ENCODE measurements at places on chromosomes 3 and 15. TPM values are rescaled to one million over a fixed set of nuclear protein-coding genes. Genes with fewer than 3 reads are reported as not detected.

DNA sequence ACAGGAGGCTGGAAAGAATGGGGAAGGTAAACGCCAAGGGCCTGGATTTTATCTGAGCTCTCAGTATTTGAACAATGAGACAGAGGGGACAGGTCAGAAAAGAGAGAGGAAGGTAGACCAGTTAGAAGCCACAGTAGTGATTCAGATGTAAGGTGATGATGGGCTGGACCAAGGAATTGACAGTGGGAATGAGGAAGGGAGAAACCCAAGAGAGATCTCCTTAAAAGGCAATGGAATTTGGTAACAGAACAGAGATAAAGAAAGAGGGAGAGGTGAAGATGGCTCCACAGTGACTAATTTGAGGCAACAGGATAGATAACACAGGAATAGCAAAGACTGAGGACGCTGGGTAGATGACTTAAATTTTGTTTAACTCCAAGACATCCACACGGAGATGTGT, 11.4 kb upstream of the HEG1 start:
- no peaks in the 10 kb centered on the region for H3K36me3 ChIP-seq
- H3K27ac ChIP-seq: no peak overlapping the region
- H3K4me1 ChIP-seq: no peaks in the 10 kb centered on the region
- H3K27me3 ChIP-seq: no peaks in the 10 kb centered on the region
- H3K4me3 ChIP-seq: no peak overlapping the region
- peak; percentile 15 for DNase-seq

- H3K4me3 ChIP-seq: no peak overlapping the region
- no peaks in the 10 kb centered on the region for H3K4me1 ChIP-seq
- H3K36me3 ChIP-seq: no peaks in the 10 kb centered on the region
- no peaks in the 10 kb centered on the region for H3K27me3 ChIP-seq
- no peak for DNase-seq
Observed at GRCh38 chr3:102481050-102481449, 46.2 kb downstream of the ZPLD1 start.

- H3K27ac ChIP-seq: no peak overlapping the region
- H3K27me3 ChIP-seq: no peaks in the 10 kb centered on the region
- H3K4me3 ChIP-seq: no peak overlapping the region
- peaks cover 42% of the 10 kb centered on the region for H3K36me3 ChIP-seq
- DNase-seq: no peak
- no peaks in the 10 kb centered on the region for H3K4me1 ChIP-seq
Observed at GRCh38 chr3:53104762-53105161, 25.5 kb downstream of the RFT1 start.

DNA sequence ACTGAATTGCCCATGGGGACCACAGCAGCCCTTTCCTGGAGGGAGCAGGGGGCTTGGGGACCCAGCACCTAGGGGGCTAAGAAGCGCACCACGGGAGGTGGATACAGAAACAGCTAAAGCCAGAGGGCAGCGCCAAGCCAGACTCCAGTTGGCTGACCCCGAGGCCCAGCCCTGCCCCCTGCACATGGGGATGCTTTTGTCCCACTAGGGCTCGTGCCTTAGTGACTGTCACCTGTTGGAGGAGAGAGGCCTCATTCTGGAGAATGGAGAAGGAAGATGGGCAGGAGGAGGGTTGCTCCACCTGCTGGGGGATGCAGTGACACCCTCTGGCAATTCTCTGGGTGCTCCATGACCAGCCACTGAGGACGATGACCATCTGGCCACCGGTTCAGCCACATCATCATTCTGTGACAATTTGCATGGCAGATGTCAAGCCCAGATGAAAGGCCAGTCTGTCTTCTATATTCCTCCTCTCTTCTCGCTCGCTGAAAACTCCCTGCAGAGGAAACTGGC, 167.8 kb upstream of the TLE3 start:
- H3K36me3 ChIP-seq: no peaks in the 10 kb centered on the region
- no peak overlapping the region for H3K27ac ChIP-seq
- H3K4me3 ChIP-seq: no peak overlapping the region
- H3K27me3 ChIP-seq: no peaks in the 10 kb centered on the region

DNA sequence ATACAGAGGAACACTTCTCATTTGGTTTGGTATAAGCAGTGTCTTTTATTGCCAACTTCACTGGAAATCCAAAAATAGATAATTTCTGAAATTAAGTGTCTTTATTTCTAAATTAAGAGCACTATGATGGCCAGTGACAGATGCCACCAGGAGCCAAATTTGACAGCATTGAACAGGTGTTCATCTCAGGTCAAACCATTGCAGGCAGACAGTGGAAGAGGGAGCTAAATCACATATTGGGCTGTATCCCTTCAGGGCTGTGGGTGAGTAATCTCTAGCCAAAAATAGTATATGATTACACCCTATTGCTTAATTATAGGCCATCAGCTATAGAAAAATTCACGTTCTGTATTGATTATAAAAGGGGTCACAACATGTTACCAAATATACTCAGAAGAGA, 457.7 kb downstream of the NAALADL2 start:
- H3K27me3 ChIP-seq: no peaks in the 10 kb centered on the region
- H3K27ac ChIP-seq: no peak overlapping the region
- no peak overlapping the region for H3K4me3 ChIP-seq
- H3K36me3 ChIP-seq: no peaks in the 10 kb centered on the region

- no peak for DNase-seq
- H3K36me3 ChIP-seq: peaks cover 2% of the 10 kb centered on the region
- H3K27ac ChIP-seq: no peak overlapping the region
- no peaks in the 10 kb centered on the region for H3K4me1 ChIP-seq
- no peaks in the 10 kb centered on the region for H3K27me3 ChIP-seq
Observed at GRCh38 chr3:152499791-152500385, 231.2 kb downstream of the MBNL1 start.

DNA sequence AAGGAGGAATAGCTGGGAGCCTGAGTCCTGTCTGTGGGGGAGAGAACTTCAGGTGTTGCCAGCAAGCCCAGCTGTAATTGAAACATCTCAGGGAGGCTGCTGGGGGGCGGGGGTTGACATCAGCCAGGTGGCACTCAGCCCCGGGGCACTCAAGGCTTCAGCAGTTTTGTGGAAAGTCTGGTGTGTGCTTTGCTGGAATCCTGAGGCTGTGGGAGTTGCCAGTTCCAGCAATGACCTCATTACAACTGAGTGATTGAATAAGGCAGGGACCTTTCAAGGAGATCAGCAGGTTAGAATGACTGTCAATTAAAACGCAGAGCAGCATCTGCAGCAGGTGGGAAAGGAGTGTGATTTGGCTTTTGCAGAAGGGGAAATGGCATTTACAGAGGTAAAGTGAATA, 75.7 kb downstream of the FAM43A start:
- no peak for DNase-seq
- no peak overlapping the region for H3K4me3 ChIP-seq
- H3K36me3 ChIP-seq: no peaks in the 10 kb centered on the region
- H3K4me1 ChIP-seq: no peaks in the 10 kb centered on the region

GRCh38 chr3:165081183-165081582, 2.9 kb upstream of the SI start:
- no peaks in the 10 kb centered on the region for H3K4me1 ChIP-seq
- H3K27me3 ChIP-seq: no peaks in the 10 kb centered on the region

UBE2E2 gene
- total RNA-seq: 38.6 TPM

SH2D7 gene
- total RNA-seq: not detected

HYPK gene
- 25.9 TPM for total RNA-seq
